ENCODE measurements at places on chromosomes 2 and 18.
A peak's percentile ranks its signal among the peaks of the same experiment; 100 is the strongest.

- DNase-seq = no peak
These were observed 52.0 kb downstream of the GYPC start for GRCh38 chr2:126707941-126708340.

DNA sequence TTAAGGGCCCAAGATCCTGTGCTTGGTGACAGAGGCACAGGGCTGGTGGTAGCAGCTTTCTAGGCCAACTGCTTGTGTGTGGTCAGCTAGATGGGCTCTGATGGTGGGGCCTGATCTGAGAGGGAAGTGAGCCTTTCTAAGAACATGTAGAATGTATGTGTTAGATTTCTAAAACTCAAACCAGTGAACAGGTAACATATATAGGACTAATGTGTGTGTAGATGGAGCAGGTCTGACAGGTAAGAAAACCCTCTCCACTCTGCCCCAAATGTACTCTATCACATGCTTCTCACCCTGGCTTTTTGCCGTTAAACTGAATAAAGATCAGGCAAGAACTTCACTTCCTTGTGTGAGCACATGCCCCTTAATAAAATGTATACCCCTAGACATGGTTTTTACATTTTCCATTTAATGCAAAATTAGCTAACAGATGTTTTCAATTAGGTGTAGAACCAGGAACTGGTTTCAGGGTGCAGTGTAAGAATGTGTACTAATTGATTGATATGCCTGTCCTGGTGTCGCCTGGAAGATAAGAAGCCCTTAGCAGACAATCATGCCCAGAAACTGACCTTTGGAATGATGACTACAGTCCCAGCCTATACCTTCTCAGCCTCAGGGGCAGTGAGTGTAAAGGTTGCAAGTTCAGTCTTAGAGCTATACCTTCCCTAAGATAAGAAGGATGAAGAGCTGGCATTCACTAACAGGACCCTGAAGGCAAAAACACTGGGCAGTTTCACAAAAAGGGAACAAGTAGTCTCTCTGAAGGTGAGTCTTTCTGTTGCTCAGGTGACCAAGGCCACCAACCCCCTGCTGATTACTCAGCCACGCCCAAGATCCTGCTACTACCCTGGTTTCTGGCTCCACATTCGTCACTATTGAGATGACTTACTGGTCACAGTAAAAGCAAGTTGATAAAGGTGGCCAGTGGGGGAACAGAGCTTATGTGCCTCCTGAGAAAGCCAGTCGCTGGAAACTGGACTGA lies 71.2 kb downstream of the SPATS2L start:
- DNase-seq = peak; percentile 52

DNA sequence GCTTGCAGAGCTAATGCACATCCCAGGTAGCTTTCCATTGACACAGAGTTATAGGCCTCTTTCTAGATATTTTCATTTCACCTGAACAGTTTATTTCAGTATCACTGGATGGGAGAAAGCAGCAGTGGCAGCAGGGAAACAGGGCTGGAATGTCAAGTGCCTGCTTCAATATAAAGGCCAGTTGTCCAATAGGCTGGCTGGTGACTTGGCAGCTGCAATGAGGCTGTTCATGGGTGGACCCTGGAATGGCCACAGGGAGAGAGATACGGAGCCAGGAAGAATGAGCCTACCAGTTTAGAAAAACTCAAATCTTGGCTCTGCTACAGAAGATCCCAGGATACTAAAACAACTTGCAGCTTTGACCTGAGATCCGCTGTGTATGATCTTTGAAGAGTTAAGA lies 185.0 kb downstream of the BCL11A start:
- no peak for DNase-seq

DNA sequence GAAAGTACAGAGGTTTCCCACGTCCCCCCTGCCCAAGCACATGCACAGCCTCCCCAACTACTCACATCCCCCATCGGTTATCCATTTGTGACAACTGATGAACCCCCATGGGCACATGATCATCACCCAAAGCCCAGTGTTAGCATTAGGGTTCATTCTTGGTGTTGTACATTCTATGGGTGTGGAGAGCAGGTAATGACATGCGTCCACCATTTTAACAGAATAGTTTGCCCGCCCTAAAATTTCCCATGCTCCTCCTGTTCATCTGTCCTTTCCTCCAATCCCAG lies 74.3 kb downstream of the LONRF2 start:
- no peak for DNase-seq

DNA sequence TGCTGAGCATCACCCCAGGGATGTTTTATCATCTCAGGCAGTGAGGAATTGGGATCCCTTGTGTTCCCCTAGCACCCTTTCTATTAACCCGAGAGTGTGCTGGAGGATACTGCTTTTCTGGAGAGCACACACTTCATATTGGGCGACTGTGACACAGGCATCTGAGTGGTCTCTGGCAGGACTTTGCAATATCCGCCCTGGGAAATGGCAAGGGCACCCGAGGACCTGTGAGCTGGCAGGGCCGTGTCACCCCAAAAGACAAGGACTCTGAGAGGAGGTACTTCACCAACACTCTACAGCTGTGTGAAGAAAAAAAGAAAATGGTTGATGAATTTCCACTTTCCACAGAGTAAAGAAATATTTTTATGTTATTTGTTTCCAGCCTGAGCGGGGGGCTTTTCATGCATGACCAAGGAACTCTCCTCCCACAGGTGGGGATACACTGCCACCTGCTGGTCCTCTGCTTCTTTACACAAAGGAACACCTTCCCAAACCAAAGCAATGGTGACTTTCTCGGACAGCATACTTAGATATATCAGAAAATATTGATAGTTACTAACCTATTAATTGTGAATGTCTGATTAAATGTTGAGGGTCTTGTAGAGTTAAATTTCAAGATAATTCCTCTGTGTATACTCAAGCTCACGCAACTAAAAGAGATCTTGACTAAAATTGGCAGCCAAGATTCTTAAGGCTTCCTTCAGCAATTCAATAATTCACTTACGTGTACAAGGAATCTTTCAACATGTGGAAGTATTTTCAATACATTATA lies 45.9 kb upstream of the REG3G start:
- peak; percentile 66 for DNase-seq

GRCh38 chr18:55142410-55142809 lies 183.1 kb upstream of the CCDC68 start:
- DNase-seq = no peak

DNA sequence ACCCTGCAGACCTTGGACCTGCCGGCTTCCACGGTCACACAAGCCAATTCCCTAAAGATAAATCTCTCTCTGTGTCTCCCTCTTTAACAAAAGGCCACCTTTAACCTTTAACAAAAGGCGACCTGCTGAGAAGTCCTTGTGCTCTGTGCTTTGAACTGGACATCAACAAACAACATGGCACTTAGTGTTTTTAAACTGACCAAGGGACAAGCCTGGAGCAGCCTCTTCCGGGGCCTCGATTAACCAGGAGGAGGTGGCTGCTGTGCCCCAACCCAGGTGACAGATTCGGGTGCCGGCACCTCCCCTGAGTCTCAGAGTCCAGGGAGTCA lies 135.3 kb downstream of the RTP5 start:
- no peak for DNase-seq

- peak; percentile 58 for DNase-seq
These were observed 146.7 kb downstream of the MYO3B start for GRCh38 chr2:170324640-170325046.

GRCh38 chr2:112629224-112629623 lies 16.5 kb upstream of the SLC20A1 start:
- no peak for DNase-seq

DNA sequence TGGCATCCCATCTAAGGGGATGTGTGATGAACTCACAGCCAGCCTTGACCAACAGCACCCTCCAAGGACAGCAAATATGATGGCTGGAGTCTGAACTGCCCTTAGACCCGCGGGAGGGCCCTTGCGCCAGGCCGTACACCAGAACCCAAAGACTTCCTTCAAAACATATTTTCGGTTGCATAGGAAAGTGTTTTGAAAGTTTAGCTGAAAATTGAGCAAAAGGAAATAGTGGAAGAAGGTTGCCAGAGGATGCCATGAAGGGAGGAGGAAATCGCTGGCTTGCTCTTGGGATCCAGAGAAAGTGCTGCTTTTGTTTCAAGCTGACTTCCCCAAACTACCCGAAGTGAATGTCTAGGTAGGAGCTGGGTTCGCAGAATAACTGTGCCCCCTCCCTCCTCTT lies 61.3 kb downstream of the IL1R2 start:
- DNase-seq = no peak

DNA sequence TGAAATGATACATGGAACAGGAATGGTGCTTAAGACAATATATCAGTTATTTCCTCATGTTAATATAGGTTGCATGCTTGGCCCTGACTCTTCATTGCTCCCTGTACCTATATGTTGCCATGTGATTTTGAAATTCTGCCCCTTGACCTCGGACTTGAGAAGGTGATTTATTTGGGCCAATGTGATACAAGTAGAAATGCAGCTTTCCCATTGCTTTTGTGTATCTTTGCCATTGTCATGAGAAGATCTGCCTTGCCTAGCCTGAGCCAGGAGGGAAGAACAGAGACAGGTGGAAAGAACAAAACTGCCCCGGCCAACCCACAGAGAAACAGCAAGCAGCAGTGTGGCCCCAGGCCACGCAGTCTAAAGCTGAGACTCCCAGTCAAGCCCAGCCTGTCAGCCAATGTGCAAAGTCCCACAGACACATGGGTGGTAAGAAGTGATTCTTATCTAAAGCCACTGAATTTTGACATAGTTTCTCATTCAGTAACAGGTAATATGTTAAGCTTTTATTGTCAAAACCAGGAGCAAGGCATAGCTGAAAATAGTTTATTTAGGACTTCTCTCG lies 245.7 kb upstream of the RND3 start:
- DNase-seq = no peak

DNA sequence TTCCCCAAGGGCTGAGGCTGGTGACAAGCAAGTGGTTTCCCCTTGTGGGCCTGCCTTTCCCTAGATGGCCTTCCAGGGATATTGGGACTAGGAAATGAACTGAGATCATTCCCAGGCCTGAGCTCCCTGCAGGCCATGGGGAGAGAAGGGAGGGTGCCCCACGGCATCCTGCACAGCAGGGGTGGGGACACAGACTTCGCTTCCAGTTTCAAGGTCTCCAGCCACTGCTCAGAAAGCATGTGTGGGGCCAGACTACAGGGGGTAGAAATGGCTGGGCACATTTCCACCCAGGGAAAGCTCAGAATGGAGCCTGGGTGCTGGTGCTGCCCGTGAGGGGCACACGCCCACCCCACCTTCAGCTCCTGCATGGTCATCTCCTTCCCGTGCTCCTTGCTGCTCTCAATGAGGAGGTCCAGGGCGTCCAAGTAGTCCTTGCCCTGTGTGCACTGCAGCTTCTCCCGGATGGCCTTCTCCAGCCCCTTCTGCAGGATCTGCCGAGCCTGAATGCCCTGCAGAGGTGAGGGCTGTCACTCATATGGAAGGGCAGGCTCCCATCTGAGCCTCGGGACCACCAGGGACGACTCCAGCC lies 13.2 kb downstream of the CYP26B1 start:
- no peak for DNase-seq

GRCh38 chr2:53654396-53654795 lies 113.2 kb upstream of the CHAC2 start:
- DNase-seq = no peak

DNA sequence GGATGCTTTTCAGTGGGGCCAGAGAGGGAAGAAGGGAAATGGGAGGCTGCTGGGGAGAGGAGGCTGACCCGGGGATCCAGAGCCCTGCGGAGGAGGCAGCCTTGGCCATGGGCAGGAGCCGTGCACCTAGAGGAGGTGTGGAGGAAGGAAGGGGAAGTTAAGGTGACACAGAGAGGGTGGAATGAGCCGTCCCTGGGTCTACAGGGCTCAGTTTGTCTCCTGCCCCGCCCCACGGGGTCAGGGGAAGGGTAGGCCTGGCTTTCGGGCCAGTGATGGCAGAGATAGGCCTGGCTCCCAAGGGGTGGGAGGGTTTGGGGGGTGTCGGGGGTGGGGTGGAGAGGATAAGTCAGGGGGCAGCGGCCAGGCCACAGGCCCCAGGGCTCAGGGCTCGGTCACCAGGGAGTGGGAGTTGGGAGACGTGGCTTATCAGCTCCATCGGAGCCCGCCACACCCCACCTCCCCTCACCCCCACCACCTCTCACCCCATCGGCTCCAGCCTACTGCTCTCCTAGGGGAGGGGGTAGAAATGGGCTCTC lies 39.5 kb upstream of the NOTO start:
- DNase-seq = no peak

- no peak for DNase-seq
These were observed 109.0 kb upstream of the MSH2 start for GRCh38 chr2:47293976-47294375.

DNA sequence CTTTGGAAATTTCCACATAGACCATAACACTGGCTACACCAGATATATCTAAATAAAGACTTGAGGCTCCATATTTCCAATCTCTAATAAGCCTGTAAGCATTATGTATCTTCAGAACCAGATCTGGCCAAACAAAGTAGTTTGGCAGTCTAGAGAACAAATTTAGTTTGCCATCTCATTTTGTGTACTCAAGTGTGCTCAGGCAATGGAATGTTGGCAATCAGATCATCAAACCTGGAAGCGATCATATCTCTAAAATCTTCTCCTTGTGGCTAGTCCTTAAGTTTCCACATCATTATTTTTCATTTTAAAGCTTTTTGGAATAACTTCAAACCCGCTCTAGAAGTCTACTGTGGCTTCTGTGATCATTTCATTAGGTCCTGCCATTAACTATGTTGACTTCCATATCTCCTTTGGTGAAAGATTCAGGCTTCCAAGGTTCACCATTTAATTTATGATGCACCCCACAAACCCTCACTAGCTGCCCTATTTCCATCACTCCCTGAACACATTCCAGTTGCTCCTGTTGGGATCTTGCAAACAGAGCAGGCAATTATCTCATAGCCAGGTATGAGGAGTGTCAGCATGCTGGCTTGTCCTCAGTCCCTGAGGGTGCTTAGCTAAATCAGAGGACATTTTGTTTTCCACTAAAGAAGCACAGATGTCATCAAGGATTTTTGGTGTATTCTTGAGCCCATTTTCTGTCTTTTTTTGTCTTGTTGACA lies 46.2 kb downstream of the WDR75 start:
- DNase-seq = no peak

DNA sequence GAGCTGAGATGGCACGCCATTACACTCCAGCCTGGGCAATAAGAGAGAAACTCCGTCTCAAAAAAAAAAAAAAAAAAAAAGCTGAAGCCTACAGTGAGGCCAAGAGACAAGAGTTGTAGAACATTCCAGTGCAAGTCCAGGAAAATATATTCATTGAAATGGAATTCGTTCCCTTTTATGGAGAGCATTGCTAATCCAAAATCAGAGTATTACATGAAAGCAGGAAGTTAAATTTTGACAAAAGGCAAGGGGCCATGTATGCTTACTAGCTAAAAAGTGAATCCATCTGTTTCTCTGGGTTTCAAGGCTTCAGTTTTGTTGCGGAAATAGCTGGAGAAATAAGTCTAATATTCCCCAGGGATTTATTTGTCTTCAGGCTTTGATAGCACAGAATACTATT lies 471.7 kb downstream of the THSD7B start:
- no peak for DNase-seq

- DNase-seq = no peak
These were observed 350.6 kb upstream of the VRK2 start for GRCh38 chr2:57696016-57696415.

GRCh38 chr18:6118080-6118479 lies 222.8 kb upstream of the TMEM200C start:
- no peak for DNase-seq
